ENCODE measurements at places on chromosomes 13 and 19. TPM values are rescaled to one million over a fixed set of nuclear protein-coding genes. Genes with fewer than 3 reads are reported as not detected.

The N4BP2L1 gene
- total RNA-seq, result 4.4 TPM

DNA sequence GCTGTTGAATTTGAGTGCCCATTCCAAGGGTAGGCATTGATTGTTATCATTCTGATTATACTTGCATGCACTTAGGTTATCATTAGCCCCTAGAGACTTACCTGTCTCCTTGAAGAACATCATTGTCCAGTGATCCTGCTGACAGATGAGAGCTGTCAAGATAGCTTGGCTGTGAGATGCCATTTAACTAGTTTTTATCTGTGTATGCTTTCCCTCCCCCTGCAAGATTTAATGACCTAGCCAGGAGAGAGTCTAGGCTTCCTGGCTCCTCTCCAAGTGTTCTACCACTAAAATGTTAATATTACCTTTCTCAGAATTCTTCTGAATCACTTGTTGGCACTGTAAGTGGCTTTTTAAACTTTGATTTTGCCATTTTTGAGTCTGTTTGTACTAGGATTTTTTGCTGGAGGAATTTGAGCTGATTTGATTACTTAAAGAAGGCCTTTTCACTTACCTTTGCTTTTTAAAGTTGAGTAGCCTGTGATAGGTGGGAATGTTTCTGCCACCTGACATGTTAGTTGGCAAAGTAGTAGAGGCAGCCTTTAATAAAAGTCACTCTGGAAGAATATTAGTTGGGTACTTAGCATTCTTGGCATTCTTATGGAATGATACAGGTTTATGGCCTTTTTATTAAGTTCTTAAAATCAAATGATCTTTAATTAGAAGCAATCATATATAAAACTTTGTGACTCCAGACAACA, 41.1 kb downstream of the ARHGAP35 start:
- DNase-seq, result no peak

GRCh38 chr13:98960606-98961502, 17.0 kb downstream of the DOCK9 start:
- DNase-seq, result no peak

The MYO16 gene
- total RNA-seq, result 0.38 TPM

- no peak for DNase-seq
Observed at GRCh38 chr13:26445092-26445491, 112.4 kb upstream of the WASF3 start.

The SPC24 gene
- total RNA-seq, result 2.5 TPM

- no peak for DNase-seq
Observed at GRCh38 chr13:30440910-30441703, 18.8 kb downstream of the UBE2L5 start.

The KCNC3 gene
- 0.55 TPM for total RNA-seq

DNA sequence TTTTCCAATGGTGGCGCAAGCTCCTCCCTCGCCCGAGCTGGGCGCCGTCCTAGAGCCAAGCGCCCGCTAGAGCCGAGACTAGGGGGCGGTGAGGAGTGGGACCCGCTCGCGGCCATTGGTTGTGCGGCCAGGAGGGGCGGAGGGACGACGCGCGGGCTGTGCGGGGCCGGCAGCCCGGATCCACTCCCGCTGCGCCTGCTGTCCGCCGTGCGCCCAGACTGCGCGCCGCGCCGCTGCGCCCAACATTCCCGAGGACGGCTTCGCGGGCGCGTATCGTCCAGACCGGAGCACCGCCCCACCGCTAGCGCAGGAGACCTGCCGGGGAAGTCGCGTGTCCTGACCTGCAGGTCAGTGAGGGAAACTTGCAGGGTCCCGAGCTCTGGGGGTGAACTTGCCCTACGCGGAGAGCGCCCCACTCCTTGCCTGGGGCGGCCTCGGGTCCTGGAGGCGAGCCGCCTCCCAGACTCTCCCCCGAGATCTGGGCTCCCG, at the start of gene SERTM1:
SERTM1 (plus strand) TSS at position 183 of the 489 bp plus-strand sequence. CDS start 21,059 bp downstream, outside the sequence.
- no peak for DNase-seq

The LILRA6 gene
- total RNA-seq, result not detected

GRCh38 chr19:19571071-19571786, 33.2 kb downstream of the CILP2 start:
- no peak for DNase-seq

DNA sequence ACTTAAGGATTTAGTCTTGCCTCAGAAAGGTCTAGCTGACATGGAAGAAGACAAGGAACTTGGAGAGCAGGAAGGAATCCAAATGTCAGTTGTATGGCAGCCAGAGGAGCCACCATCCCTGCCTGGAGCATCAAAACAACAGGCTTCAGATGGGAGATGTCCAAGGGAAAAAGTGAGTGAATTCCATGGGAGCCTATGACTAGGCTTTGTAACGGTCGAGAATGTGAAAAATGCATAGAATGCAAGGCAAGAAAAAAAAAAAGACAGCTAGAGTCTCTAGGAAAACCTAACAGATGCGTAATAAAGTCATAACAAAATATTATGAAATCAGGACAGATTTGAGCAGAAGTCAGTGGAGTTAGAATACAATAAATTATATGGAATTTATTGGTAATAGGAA, 183.7 kb upstream of the LSM14A start:
- no peak for DNase-seq

- no peak for DNase-seq
Observed at GRCh38 chr19:29018542-29018941, 194.4 kb downstream of the UQCRFS1 start.

- DNase-seq, result no peak
Observed at GRCh38 chr19:7255631-7256030, 38.6 kb downstream of the INSR start.

DNA sequence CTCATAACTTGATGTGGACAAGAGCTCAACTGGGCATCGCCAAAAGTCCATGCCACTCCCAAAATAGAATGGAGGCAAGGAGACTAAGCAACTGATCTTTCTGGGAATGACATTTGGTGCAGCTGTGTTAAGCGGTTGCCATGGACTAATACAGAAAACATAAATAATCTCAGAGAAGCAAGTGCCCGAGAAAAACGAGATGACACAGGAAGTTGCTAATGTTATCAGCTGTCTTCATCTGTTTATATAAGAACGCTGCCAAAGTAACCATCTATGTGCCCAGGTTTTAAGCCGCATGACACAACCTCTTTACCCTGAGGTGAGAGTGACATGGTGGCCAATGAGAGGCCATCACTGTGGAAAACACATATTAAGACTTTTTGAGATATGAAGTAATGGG, 54.9 kb upstream of the SACS start:
- no peak for DNase-seq

GRCh38 chr13:75836441-75836840, 200.3 kb downstream of the LMO7 start:
- DNase-seq, result no peak

DNA sequence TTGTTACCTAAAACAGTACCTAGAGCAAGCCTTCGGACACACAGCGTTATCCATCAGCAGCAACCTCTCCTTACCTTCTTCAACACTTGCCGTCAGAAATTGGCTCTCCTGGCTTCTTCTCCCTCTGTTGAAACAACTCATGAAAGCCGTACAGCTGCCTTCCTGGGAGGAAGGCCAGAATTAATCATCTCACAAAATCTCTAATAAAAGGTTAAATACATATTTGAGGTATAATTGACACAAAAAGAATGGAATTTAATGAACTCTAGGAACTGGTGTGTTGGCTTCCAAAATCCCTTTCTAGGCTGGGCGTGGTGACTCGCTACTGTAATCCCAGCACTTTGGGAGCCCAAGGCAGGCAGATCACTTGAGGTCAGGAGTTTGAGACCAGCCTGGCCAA, 37.3 kb upstream of the GTF2F2 start:
- DNase-seq, result no peak

DNA sequence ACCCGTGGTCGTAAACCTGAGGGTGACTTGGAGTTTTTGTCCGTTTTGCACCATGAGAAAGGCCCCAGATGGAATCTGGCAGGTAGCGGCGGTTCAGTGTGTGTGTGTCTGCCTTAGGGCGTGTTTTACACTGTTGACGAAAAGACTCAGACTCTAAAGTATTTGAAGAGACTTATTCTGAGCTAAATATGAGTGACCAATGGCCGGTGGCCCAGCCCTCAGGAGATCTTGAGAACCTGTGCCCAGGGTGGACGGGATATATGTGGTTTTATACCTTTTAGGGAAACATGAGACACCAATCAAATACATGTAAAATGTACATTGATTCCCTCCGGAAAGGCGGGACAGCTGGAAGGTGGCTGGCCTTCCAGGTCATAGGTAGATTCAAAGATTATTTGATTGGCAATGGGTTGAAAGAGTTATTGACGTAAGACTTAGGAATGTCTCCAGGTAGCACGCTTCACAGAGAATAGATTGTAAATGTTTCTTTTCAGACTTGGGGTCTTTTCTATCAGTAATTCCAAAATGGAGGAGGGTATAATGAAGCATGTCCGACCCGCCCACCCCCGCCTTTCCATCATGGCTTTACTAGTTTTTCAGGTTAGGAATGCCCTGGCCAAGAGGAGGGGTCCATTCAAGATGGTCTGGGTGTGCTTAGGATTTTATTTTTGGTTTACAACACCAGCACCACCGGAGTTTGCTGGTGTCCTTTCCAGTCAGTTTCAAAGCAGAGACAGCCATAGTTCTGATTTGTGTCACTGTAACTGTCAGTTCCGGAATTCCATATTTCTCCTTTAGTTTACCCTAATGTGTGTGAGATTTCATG, 1.0 kb upstream of the ZNF529 start:
- DNase-seq, result no peak

The CDX2 gene
- total RNA-seq, result not detected

DNA sequence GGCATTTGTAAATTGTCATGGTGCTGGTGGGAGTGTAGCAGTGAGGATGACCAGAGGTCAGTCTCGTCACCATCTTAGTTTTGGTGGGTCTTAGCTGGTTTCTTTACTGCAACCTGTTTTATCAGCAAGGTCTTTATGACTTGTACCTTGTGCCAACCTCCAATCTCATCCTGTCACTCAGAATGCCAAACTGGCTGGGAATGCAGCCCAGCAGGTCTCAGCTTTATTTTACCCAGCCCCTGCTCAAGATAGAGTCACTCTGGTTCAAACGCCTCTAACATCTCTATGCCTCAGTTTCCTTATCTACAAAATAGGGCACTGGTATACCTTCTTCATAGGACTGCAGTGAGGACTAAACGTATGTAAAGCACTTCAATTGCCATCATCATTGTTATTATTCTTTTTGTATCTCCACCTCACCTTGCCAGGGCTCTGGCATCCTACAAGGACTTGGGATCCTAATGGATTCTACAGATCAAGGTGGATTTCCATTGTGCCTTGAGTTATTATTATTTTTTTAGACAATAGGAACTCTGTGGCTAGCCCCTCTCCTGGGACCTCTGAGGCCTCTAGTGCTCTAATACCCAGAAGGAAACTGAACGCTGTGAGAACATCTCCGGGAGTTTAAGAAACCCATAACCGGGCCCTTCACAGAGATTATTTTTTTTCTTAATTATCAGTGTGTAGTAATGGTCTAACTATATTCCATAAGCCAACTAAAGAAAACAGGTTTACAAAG, 69.0 kb upstream of the RGCC start:
- DNase-seq, result no peak

GRCh38 chr13:28271056-28271840, 132.9 kb downstream of the PAN3 start:
- no peak for DNase-seq

The MEIOSIN gene
- not detected for total RNA-seq

GRCh38 chr13:79401259-79402070, 4.6 kb downstream of the RBM26 start:
- no peak for DNase-seq

GRCh38 chr13:24207841-24208667, 47.5 kb downstream of the SPATA13 start:
- DNase-seq, result peak; percentile 72

GRCh38 chr13:32535115-32535514, 3.5 kb downstream of the N4BP2L2 start:
- DNase-seq, result no peak

- no peak for DNase-seq
Observed at GRCh38 chr13:22076658-22077057, 405.8 kb downstream of the FGF9 start.

The KCNRG gene
- not detected for total RNA-seq

DNA sequence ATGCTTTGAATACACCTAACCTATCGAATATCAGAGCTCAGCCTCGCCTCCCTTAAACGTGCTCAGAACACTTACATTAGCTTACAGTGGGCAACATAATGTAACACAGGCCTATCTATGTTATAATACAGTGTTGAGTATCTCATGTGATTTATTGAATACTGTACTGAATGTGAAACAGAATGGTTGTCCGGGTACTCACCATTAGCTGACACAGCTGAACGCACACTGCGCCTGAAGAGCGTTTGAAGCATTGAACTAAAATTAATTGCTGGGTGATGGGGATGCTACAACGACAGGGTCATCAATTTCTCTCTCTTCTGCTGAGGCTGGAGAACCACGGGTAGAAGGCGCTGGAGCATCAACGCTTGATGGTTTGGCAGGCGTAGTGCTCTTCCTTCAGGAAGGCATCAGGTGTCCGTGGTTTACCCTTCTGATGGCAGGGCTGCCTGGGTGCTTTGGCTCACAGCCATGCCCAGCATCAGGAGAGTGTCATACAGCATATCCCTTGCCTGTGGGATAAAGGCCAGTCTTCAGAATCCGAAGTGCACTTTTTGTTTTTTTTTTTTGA, 46.9 kb upstream of the UBE2L5 start:
- no peak for DNase-seq

GRCh38 chr13:27425918-27426630, 1.7 kb downstream of the GTF3A start:
- no peak for DNase-seq

The RASGRP4 gene
- total RNA-seq, result not detected

DNA sequence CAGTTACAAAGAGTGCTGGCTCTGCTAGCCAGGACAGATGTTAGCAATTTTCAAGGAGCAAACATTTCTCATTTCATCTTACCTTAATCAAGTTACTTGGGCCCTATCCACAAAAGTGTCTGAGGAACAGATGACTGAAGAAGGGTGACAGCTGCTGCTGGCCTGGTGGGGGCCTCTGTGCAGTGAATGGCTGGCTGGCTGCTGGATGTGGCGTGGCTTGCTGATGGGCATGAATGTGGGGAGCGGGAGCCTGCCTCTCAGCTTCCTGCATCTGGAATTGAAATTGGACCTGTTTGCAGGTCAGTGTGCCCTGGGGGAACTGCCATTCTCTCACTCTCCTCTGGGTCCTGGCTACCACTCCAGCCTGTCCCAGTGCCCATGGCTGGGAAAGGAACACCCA, 94.7 kb downstream of the RGCC start:
- no peak for DNase-seq

- DNase-seq, result no peak
Observed at GRCh38 chr13:104447348-104447747, 1381.1 kb upstream of the SLC10A2 start.

- no peak for DNase-seq
Observed at GRCh38 chr19:51431124-51431523, 13.7 kb upstream of the SIGLEC10 start.

Data from kidney epithelial cell (primary cell).